DND-41 (cell line): ENCODE measurements at places on chromosomes 12 and 14.

DNA sequence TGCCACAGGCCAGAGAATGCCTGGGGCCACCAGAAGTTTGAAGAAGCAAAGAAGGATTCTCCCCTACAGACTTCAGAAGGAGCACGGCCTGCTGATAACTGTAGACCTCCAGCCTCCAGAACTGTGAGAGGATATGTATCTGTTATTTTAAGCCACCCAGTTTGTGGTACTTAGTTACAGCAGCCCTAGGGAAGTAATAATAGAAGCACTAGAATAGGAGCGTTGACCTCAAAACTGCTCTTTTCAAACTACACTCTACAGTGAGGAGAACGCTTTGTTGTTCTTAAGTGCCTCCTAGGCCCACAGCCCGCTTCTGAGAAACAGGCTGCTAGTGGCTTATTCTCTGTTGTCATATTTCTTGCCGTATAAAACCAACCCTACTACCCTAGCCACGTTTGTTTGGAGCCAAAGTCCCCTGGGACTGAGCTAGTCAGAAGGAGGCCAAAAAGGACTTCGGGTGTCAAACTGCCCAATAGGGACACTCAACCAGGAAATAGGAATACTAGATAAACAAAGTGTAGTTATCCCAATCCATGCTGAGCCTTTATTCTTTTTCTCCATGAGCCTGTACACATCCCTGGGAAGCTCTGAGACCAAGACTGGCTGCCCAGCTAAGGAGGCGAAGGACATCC lies 38.5 kb upstream of the FRS2 start:
- no peak overlapping the region for H3K4me3 ChIP-seq
- H3K36me3 ChIP-seq, result no peaks in the 10 kb centered on the region
- no peaks in the 10 kb centered on the region for H3K27me3 ChIP-seq
- H3K27ac ChIP-seq, result no peak overlapping the region

DNA sequence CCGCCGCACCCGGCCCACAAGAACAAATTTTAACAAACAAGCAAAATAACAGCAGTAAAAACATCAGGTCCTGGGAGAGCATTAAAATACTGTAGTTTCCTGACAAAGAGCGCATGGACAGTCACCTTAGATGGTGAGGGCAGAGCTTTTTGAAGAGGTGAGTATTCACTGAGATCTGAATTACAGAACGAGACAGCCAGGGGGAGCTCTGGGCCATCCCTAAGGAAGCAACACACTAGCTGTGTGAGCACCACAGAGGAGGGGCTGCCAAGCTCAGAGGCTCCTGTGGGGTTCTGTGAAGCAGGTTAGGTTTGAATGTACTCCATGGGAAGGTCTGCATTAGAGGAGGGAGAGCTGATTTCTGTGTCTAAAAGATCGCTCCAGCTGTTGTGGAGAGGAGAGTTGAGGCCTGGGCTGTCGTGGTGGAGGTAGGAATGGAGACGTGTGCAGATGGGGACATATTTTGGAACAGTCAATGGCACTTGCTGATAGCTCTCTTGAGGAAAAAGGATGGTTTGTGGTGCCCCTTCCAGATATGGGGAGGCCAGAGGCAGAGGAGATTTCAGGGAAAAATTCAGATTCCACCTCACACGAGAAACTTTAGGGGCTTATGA lies 72.9 kb downstream of the TRAFD1 start:
- no peaks in the 10 kb centered on the region for H3K27me3 ChIP-seq
- H3K36me3 ChIP-seq, result peaks cover 65% of the 10 kb centered on the region
- H3K4me3 ChIP-seq, result no peak overlapping the region
- H3K27ac ChIP-seq, result no peak overlapping the region
- peak; percentile 67 for DNase-seq

- H3K4me1 ChIP-seq, result no peaks in the 10 kb centered on the region
- no peaks in the 10 kb centered on the region for H3K27me3 ChIP-seq
- no peak overlapping the region for H3K27ac ChIP-seq
- H3K36me3 ChIP-seq, result no peaks in the 10 kb centered on the region
- no peak for DNase-seq
- no peak overlapping the region for H3K4me3 ChIP-seq
Measured at GRCh38 chr12:3792623-3793288, 39.8 kb upstream of the CRACR2A start.

DNA sequence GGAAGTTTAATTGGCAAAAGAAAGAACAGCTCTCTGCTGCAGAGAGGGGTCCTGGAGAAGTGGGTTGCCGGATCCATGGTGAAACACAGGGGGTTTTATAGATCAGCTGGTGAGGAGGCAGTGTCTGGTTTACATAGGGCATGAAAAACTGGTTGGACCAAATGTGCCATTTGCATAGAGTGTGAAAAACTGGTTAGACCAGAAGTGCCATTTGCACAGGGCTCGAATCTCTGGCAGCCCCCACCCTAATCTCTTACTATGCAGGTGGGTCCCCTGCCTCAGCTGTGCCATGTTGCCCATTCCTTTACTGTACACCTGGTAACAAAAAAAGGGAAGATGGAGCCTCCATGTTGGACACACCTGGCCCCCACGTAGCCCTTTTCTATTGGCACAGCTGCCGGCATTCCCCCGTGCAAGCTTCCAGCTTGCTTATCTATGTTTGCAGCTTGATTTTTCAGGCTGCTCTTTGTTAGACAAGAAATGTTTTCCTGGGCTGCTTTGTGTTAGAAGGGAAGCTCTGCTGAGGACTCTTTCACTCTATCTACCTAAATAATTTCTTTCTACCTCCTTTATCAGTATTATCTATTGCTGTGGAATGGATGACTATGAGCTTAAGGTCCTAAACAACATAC lies 61.1 kb upstream of the TMEM132D start:
- H3K27ac ChIP-seq, result no peak overlapping the region
- no peak overlapping the region for H3K4me3 ChIP-seq
- H3K36me3 ChIP-seq, result no peaks in the 10 kb centered on the region

GRCh38 chr12:6891646-6892001 lies 13.0 kb upstream of the LRRC23 start:
- H3K36me3 ChIP-seq, result no peaks in the 10 kb centered on the region
- H3K27me3 ChIP-seq, result no peaks in the 10 kb centered on the region
- peak; percentile 30 for DNase-seq
- peak overlapping the region; percentile 44; the same call in 1 of the 2 replicates for H3K4me3 ChIP-seq
- H3K27ac ChIP-seq, result peak overlapping the region; percentile 97

GRCh38 chr12:21606175-21606574 lies 1.5 kb upstream of the GYS2 start:
- no peaks in the 10 kb centered on the region for H3K4me1 ChIP-seq
- no peak for DNase-seq
- no peak overlapping the region for H3K27ac ChIP-seq
- no peaks in the 10 kb centered on the region for H3K36me3 ChIP-seq
- no peak overlapping the region for H3K4me3 ChIP-seq

DNA sequence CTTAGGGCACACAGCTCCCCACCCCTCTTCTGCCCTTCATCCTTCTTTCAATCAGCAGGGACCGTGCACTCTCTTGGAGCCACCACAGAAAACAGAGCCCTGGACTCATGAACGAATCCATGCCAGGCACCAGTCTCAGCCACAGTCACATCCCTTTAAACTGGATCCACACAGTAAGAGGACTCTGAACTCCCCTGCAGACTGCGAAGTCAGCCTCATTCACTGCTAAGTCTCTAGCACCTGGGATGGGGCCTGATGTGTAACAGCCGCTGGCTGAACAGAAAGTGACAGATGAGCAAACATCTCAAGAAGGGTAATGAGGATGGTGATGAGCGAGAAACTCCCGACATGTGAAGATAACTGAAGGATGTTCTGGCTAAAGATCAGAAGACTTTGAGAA lies 45.8 kb upstream of the IQSEC3 start:
- peaks cover 20% of the 10 kb centered on the region for H3K36me3 ChIP-seq

GRCh38 chr14:54788701-54789100 lies 113.9 kb downstream of the GCH1 start:
- H3K4me3 ChIP-seq, result no peak overlapping the region
- H3K4me1 ChIP-seq, result no peaks in the 10 kb centered on the region
- no peak overlapping the region for H3K27ac ChIP-seq
- no peaks in the 10 kb centered on the region for H3K36me3 ChIP-seq
- H3K27me3 ChIP-seq, result no peaks in the 10 kb centered on the region
- no peak for DNase-seq

GRCh38 chr14:102092806-102093205 lies 6.0 kb upstream of the HSP90AA1 start:
- DNase-seq, result no peak
- H3K27me3 ChIP-seq, result no peaks in the 10 kb centered on the region
- peaks cover 15% of the 10 kb centered on the region for H3K4me1 ChIP-seq
- no peaks in the 10 kb centered on the region for H3K36me3 ChIP-seq
- no peak overlapping the region for H3K27ac ChIP-seq

- no peaks in the 10 kb centered on the region for H3K27me3 ChIP-seq
- H3K4me1 ChIP-seq, result no peaks in the 10 kb centered on the region
- no peak overlapping the region for H3K4me3 ChIP-seq
- H3K36me3 ChIP-seq, result no peaks in the 10 kb centered on the region; the same call in none of the 2 replicates
- DNase-seq, result no peak
Measured at GRCh38 chr12:9404031-9404430, 195.8 kb upstream of the PZP start.

GRCh38 chr14:105146181-105146975 lies 22.2 kb downstream of the JAG2 start:
- no peaks in the 10 kb centered on the region for H3K27me3 ChIP-seq
- H3K4me1 ChIP-seq, result no peaks in the 10 kb centered on the region
- H3K27ac ChIP-seq, result no peak overlapping the region
- H3K36me3 ChIP-seq, result no peaks in the 10 kb centered on the region
- no peak overlapping the region for H3K4me3 ChIP-seq

DNA sequence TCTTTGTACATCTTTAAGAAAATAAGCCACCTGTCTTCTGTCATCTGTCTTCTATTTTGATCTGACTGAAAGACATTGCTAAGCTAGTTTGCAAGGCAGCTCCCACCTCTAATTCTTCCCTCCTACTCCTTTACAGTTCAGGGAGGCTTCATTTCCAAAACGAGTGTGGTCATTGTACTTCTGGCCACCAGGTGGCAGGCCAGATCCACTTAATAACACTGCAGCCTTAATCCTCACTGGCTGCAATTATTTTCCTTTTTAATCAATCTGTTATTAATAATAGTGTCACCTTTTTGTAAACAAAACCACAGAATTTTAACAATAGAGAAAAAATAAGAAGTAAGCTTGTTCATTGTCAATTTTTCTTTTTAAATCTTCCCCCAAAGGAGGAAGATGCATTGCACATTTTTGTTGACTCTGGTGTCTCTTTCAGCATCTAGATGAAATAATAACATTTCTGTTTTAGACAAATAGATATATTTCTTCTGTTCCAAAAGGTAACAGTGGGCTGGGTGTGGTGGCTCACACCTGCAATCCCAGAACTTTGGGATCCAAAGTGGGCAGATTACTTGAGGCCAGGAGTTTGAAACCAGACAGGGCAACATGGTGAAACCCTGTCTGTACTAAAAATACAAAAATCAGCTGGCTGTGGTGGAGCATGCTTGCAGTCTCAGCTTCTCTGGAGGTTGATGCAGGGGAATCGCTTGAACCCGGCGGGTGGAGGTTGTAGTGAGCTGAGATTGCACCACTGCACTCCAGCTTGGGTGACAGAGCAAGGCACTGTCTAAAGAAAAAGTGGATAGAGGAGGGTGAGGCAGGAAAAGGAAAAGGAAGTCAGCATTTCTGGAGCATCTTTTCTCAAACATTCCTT lies 23.3 kb downstream of the GABARAPL1 start:
- no peak overlapping the region for H3K27ac ChIP-seq
- peak; percentile 39 for DNase-seq
- H3K4me1 ChIP-seq, result no peaks in the 10 kb centered on the region
- no peaks in the 10 kb centered on the region for H3K27me3 ChIP-seq
- H3K4me3 ChIP-seq, result no peak overlapping the region

GRCh38 chr12:57225680-57226210 lies 3.8 kb upstream of the SHMT2 start:
- peaks cover 3% of the 10 kb centered on the region for H3K36me3 ChIP-seq
- no peak overlapping the region for H3K27ac ChIP-seq
- H3K4me3 ChIP-seq, result no peak overlapping the region
- H3K27me3 ChIP-seq, result peaks cover 20% of the 10 kb centered on the region
- H3K4me1 ChIP-seq, result peaks cover 25% of the 10 kb centered on the region

DNA sequence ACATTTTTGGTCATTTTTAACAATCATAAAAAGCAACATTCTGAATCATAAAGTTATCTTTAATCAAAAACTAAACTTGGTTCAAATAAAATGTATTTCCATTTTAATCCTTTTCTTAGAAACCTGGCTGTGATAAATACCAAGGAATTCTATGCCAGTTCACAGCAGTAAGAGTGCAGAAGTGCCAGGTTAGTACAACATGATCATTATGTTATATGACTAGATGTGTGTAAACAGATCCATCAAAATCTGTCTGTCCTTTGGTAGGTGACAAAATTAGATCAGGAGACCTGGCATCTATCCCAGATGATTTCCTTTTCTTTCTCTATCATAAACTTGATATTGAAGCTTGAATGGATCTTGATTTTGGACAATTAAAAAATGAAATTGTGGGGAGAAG lies 200.6 kb upstream of the STXBP6 start:
- H3K36me3 ChIP-seq, result no peaks in the 10 kb centered on the region
- H3K27me3 ChIP-seq, result peaks cover 3% of the 10 kb centered on the region
- no peak overlapping the region for H3K27ac ChIP-seq
- no peak for DNase-seq
- no peaks in the 10 kb centered on the region for H3K4me1 ChIP-seq

DNA sequence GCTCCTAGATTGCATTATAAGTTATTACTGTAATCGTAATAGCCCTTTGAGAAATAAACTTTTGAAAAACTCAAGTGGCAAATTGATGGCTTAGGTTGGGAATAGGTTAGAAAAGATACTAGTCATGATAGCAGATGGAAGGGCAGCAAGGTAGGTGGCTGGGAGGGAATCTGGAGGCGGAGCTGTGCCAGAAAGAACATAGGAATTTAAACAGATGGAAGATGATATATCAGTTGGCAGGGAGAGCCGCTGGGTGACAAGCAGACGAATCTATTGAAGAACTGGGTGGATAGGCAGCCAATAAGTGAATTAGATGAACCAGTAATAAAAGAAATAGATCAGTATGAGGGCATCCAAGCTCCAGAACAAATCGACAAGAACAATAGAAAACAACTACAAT lies 142.1 kb downstream of the CNTN1 start:
- no peaks in the 10 kb centered on the region for H3K36me3 ChIP-seq
- no peak overlapping the region for H3K4me3 ChIP-seq
- H3K4me1 ChIP-seq, result no peaks in the 10 kb centered on the region
- H3K27me3 ChIP-seq, result no peaks in the 10 kb centered on the region

- H3K27ac ChIP-seq, result no peak overlapping the region
- no peak for DNase-seq
- no peaks in the 10 kb centered on the region for H3K36me3 ChIP-seq
- no peaks in the 10 kb centered on the region for H3K27me3 ChIP-seq
Measured at GRCh38 chr14:75854111-75854799, 127.5 kb downstream of the TGFB3 start.
